ENCODE measurements at places on chromosomes 12 and 14. TPM values are rescaled to one million over a fixed set of nuclear protein-coding genes. Genes with fewer than 3 reads are reported as not detected.

The FOXA1 gene
- total RNA-seq: 0.15 TPM

The DBX2 gene
- not detected for total RNA-seq

The RAB15 gene
- total RNA-seq: 4.2 TPM

The TSPAN19 gene
- not detected for total RNA-seq

The MAP1LC3B2 gene
- total RNA-seq: 1.0 TPM

The GPR68 gene
- 7.2 TPM for total RNA-seq

The KRT72 gene
- total RNA-seq: not detected

The SYCP3 gene
- total RNA-seq: 0.91 TPM

The SLC38A2 gene
- 220 TPM for total RNA-seq

The COCH gene
- 3.1 TPM for total RNA-seq

The ENDOU gene
- total RNA-seq: not detected

The TMPO gene
- total RNA-seq: 268 TPM

The AQP5 gene
- total RNA-seq: not detected

The RNF212B gene
- not detected for total RNA-seq

The C12orf56 gene
- total RNA-seq: not detected

The GYS2 gene
- total RNA-seq: not detected

The WNT1 gene
- not detected for total RNA-seq
